ENCODE measurements at places on chromosomes 5 and 9.
A peak's percentile ranks its signal among the peaks of the same experiment; 100 is the strongest.

GRCh38 chr5:40383749-40384651, 295.7 kb upstream of the PTGER4 start:
- peak; percentile 64 for DNase-seq

GRCh38 chr9:134317400-134317789, 8.9 kb upstream of the RXRA start:
- no peak for DNase-seq

DNA sequence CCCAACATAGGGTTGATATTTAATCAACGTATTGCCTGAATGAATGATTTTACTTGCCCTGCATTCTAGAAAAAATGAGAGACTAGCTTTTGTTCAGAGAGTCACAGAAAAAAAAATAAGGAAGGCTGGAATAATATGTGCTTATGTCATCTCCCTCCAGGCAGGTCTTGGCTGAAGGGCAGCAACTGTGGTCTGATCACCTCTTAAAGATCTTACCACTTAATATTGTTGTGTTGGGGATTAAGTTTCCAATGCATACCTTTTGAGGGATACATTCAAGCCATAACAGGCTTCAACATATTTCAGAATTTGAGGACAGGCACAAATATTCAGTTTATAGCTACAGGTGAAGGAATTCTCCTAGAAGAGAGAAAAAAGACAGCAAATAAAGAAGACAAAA, 157.3 kb upstream of the S1PR3 start:
- no peak for DNase-seq

DNA sequence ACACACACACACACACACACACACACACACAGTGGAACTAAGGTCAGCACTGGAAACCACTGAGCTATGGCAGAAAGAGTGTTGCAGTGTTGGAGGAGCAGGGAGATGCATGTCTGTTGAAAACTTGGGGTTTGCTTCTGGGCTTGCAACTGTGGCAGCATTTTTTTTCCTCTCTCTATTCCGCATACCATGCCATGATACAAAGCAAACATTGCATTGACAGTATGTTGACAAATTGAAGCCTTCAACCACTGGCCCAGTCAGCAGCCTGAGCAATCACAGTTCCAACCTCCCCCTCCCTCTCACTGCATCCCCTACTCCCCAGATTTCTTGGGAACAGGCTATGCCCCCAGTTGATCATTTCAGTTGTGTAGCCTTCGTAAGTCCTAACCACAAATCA, 478.1 kb upstream of the WWC1 start:
- no peak for DNase-seq

- peak; percentile 42 for DNase-seq
Observed at GRCh38 chr9:134590240-134591081, 51.1 kb upstream of the COL5A1 start.

DNA sequence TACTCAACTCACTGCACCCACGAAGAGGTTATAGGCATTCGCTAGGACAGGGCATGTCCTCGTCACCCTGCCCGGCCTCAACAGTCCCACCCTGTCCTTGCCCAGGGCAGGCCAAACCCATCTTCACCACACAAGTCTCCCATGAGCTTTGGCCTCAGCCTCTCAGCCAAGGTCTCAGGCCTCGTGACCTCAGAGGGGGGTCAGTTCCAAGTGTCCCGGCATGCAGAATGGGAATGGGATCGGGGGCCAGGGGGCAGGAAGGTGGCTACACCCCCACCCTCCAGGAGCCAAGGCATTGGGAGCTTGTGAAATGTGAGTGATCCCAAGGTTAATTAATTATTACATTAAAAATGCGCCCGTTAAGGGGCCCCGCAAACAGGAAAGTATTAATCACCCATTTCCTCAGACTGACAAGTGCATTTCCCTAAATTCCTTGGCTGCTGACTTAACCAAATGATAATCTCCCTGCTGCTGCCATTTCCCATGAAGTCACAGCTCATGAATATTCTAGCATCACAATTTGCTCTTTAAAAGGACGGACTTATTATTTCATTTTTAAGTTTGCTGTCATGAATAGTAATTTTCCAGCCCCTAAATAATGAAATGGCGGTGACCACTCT, 8.0 kb upstream of the UBAC1 start:
- DNase-seq: no peak

DNA sequence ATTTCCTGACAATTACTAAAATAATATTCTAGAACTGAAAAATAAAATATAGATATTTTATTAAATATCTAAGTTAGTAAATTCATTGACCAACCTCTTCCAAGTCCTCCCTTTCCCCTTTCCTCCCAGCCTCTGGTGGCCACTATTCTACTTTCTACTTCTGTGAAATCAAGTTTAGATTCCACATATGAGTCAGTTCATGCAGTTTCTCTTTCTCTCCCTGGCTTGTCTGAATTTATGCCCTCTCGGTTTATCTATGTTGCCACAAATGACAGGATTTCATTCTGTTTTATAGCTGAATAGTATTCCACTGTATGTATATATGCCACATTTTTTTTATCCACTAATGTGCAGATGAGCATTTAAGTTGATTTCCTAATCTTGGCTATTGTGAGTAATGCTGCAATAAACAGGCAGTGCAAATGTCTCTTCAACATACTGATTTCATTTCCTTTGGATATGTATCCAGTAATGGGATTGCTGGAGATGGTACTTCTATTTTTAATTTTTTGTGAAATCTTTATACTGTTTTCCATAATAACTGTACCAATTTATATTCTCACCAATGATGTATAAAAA, 52.3 kb downstream of the WDR36 start:
- peak; percentile 63 for DNase-seq

- DNase-seq: no peak
Observed at GRCh38 chr5:80140496-80140895, 105.3 kb downstream of the THBS4 start.

GRCh38 chr5:110510146-110510545, 216.3 kb downstream of the TMEM232 start:
- no peak for DNase-seq

DNA sequence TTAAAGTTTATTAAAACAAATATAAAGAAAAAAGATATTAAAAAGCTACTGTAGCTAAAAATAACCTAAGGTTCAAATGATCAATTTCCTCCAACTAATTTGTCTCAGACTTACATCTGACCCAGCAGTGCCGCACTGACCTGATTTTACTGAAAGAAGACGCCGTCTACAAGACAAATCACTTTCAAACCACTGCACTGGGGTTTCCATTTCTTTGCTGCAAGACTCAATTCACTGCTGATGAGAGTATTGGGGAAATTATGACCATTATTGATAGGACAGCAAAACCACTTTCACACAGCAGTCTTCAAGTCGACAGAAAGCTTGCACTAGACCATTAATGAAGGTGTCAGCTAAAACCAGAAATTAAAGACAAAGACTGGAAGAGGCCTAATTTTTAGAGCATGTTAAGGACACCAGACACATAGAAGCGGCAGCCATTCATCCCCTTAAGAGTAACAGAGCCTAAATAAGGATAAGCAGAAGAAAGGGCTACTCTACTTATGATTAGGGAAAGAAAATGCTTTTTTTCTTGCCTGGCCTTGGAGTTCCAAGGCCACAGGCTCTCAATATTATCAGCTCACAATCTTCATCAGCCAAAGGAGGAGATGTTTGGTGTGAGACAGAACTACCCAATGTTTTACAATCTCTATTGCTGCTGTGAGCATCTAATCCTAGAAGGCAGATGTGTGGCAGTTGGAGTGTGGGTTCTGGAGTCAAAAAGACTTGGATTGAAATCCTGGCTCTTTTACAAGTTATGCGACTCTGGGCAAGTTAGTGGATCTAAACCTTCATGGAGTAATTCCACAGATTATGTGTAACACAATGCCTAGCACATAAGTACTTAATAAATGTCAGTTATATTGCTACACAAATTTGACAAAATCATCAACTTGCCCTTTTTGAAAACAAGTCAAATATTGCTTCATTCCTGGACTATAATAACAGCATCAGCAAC, 190.7 kb downstream of the MAPKAP1 start:
- no peak for DNase-seq

- peak; percentile 100 for DNase-seq
Observed at GRCh38 chr5:91311697-91312501, 71.2 kb downstream of the ARRDC3 start.

DNA sequence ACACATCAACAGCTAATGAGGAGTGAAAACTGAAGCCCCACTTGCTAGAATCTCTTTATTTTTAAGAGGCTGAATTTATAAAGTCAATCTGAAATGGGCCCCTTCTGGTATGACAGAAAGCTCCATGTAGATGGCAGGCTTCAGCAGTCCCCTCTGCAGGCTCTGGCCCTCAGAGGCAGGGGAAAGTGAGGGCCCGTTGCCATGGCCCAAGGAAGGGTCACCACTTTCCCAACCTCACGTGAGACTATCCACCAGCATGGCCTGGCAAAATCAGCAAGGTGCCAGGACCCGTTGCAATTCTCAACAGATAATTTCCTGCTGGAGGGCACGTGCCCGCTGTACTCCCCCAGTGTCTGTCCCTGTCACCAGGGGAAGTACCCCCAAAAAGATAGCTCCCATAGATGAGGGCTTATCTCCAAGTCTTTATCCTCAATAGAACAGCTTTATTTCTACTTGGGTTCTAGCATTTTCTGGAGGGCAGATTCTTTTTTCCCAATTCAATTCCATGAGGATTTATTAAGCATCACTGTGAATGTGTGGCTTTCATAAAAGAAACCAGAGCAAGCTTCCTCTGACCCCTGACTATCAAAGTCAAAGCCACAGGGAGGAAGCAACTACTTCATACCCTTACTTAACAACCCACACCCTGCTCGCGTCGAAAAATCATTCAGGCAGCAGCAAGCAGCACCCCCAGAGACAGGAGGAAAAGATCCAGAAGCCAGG, 85.4 kb upstream of the FSTL4 start:
- DNase-seq: no peak

GRCh38 chr5:69512740-69513260, 20.2 kb downstream of the OCLN start:
- peak; percentile 92 for DNase-seq

- DNase-seq: peak; percentile 81
Observed at GRCh38 chr5:60856066-60856465, 12.0 kb upstream of the ELOVL7 start.

GRCh38 chr5:58149345-58149744, 310.5 kb downstream of the PLK2 start:
- DNase-seq: peak; percentile 16

DNA sequence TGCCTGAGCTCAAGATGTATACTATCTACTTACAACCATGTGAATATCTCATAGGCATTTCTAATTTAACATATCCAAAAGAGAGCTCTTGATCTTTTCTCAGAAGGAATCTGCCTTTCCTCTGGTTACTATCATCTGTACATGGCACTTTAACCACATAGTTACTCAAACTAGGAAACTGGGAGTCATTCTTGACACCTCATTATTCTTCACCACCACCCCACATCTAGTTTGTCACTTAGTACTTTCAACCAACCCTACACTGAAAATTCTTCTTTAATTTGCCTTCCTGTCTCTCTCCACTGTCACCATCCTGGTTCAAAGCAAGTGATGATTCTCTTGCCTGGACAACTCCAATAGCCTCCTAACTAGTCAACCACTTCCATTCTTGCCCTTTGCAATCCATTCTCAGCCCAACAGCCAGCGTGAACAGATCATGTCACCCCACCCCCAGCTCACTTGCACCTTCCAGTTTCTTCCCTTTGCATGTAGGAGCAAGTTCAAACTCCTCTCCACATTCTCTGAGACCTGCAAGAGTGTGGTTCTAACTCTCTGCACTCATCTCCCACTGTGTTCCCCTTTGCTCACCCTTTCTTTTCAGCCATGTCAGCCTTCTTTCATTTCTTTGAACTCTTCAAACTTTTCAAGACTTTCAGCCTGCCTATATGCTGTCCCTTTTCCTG, 17.3 kb upstream of the SMAD5 start:
- DNase-seq: no peak

DNA sequence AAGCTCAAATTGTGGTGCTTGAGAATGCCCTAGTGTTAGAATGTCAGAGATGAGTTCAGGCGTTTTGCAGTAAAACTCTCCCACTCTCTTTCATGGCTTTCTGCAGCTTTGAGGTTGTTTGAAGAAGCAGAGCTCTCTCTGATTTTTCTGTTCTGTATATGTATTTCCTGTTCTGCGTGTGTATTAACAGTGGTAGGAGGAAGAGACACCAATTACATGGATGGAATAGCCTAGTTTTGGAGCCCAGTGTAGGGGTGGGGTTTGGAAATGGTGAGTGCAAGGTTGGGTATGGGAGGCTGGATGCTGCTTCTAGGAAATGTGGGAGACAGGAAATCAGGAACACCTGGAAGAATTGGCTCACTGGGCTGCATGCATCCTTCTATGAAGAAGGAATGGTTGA, 12.4 kb downstream of the LARP1 start:
- DNase-seq: no peak

DNA sequence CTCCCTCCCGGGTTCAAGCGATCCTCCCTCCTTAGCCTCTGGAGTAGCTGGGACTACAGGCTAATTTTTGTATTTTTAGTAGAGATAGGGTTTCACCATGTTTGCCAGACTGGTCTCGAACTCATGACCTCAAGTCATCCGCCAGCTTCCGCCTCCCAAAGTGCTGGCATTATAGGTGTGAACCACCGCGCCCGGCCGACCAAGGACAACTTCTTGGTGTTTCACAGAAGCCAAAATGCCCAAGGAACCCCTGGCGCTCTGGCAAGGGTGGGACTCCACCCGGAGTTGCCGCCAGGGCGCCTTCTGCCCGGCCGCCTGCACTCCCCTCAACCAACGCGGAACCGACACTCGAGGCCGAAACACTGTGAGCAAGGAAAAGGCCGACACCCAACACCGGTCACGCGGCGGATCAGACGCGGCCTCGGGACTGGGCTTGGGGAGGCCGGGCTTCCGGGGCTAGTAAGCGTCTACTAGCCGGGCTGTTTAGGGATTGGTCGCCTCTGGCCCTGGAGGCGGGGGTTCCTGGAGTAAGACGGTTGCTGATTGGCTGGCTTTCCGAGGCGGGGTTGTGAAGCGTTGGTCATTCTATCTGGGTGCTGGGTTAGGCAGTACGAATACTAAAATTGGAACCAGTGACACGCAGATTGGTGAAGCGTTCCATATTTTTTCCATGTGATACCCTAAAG, 7.7 kb upstream of the CFAP157 start:
- peak; percentile 98 for DNase-seq

DNA sequence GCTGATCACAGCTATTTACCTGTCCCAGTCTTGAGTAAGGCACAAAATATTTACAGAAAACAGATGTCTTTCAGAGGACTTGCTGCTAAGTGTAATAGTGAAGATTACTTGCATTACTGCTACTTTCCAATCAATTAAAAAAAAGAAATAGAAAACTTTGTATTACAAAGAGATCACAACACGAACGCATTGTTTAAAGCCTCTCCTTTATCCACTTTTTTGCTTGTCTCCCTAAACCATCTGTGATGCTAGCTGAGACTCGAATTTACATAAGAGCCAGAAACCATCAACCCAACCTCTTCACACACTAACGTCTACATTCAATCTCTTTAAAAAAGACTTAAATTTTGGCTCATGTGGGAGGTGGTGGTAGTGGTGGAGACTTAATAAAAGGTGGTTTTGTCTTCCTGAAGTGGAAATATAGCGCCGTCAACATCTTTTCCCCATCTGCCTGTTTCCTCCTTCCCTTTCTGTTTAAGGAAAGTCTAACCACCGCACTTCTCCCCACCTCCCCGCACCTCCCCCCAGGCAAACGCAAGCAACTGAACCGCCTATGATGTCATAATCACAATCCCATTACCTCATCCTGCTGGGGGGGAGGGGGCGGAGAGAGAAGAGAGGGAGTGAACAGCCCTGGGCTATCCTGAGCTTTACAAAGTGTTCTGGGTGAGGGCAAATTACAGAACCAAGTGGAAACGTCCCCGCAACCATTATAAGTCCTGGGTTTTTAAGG, 948 bp upstream of the FAM53C start:
- peak; percentile 82 for DNase-seq

- no peak for DNase-seq
Observed at GRCh38 chr5:31641575-31641974, 2.6 kb downstream of the PDZD2 start.
